Activated gamma-delta T cell (primary cell): ENCODE measurements at places on chromosomes 6 and 20.

- no peak for DNase-seq
Measured at GRCh38 chr6:97136626-97137358, 146.2 kb downstream of the MMS22L start.

DNA sequence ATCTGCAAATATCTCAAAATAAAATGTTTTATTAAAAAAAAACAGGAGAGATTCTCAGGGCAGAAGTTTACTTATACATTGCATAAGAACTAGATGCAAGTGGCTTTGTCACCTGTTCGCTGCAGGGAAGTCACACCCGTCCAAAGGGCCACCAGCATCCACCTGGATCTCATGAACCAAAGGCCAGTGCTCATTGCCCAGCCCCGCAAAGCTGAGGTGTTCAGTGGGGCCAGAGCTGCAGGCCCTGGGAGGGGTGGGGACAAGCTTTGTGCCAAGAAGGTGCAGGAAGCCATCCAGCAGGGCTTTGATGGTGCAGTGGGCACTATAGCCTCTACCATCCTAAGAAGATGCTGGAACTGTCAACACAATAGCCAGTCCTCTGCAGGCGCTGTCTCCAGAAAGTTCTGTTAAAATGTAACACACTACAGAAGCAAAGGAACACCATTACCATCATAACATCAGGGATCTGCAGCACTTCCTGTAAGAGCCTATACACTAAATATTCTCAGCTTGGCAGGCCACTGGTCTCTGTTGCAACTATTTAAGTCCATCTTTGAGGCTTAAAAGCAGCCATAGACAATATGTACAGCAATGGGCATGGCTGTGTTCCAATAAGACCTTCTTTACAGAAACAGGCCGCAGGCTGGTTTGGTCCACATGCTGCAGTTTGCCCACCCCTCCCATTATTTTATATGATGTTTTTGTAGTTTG lies 15.7 kb upstream of the CD93 start:
- DNase-seq, result no peak

DNA sequence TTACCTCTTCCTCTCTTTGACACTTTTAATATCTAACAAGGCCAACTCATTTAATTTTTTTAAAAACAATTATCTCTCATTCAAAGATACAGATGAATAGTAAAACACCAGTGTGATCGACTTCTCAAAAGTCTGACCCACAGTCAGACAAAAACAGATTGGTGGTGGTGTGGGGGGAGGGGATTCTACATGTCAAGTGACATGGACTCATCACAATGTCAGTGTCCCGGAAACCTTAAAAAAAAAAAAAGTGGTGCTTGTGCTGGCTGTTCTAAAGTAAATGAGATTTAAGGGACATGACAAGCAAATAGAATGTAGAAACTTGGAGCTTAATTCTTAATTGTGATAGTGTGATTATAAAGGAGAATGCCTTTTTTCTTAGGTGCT lies 16.3 kb upstream of the RFPL4B start:
- no peak for DNase-seq

GRCh38 chr6:44925100-44925739 lies 402.9 kb upstream of the RUNX2 start:
- DNase-seq, result no peak

DNA sequence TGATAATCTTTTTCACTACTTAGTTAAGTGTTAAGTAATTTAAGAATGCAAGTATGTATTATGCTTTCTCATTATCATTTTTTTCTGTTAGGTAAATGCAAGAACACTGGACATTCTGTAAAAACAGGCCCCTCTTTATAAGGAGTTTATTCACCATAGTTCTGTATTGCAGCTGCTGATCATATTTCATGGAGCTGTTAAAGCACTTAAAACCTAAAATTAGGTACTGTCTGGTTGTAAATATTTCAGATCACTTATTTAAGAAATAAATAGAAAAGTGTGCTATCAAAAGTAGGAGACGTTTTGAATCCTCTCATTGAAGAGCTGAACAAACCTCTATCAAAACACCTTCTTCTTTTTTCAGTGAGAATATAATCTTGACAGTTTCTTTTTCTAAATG lies 3.9 kb downstream of the EYA4 start:
- DNase-seq, result no peak

- no peak for DNase-seq
Measured at GRCh38 chr6:28281288-28282064, at the start of gene PGBD1. Gene PGBD1 (plus strand): TSS chr6:28281572. CDS start chr6:28283814, 2,242 bp downstream.

- DNase-seq, result no peak
Measured at GRCh38 chr20:2173186-2173585, 71.6 kb downstream of the STK35 start.

GRCh38 chr6:87791029-87791428 lies 89.0 kb upstream of the AKIRIN2 start:
- no peak for DNase-seq

- DNase-seq, result no peak
Measured at GRCh38 chr6:21102624-21103023, 490.9 kb upstream of the SOX4 start.

GRCh38 chr20:8094415-8094818 lies 37.6 kb upstream of the PLCB1 start:
- DNase-seq, result no peak

GRCh38 chr6:46626228-46626909 lies 26.2 kb downstream of the CYP39A1 start:
- no peak for DNase-seq

DNA sequence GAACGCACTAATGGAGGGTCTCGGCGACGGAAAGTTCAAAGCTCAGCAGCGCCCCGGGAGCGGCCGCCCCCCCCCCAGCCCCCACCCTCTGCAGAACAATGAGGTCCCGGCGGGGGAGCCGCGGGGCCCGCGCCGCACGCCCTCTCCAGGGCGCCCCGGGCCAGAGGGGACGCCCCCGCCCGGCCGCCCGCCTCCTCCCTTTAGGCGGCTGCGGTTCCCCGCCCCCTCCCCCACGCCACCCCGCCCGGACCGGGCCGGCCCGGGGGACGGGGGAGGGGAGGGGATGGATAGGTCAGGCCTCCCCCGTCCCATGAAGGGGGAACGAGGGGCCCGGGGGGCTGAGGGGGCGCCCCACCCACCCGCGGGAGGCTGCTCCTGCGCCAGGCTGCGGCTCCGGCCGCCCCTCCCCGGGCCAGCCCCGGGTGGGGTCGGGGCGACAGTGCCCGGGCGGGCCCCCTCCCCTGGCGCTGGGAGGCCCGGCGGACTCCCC lies 1.5 kb downstream of the NOL4L start:
- no peak for DNase-seq

- DNase-seq, result no peak
Measured at GRCh38 chr6:139137706-139138105, 2.8 kb downstream of the HECA start.

DNA sequence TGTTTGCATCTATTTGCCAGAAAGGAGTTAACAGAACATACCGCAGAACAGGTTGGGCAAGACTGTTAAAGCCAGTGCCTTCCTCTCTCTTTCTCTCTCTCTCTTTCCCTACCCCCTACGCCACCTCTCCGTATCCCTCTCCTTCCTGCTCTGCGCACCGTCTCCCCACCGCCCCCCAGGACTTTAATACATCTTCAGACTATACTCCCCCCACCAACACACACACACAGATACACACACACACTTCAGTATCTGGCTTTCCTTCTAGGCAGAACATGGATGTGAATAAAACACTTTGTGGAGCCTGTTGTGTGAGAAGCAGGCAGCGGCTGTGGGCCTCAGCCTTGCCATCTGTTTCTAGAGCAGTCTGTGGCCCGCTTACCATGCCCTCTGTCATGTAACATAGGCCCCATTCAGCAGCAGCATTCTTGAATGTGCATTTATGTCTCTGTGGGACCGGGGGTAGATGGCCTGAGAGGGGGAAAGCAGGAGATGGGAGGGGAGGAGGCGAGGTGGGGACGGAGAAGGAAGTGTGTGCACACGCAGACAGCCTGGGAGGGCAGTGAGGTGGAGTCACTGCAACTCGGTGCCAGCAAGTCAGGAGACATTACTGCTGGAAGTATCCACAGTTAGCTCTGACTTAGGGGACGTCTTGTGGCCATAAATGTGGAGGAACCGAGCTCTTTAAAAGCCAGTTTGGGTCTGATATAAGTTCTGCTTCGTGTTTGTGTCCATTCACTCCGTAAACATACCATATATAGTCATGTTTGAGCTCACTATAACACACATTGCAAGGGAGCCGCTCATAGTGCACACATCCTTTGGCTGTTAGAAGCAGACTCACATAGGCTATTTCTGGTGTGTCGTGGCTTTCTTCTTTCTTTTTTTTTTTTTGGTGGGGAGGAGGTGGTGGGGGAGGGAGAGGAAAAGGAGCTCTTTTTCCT lies 38.4 kb downstream of the RREB1 start:
- DNase-seq, result no peak

GRCh38 chr6:1123386-1124375 lies 188.2 kb upstream of the FOXQ1 start:
- no peak for DNase-seq

GRCh38 chr6:90294008-90294511 lies 2.6 kb downstream of the BACH2 start:
- DNase-seq, result no peak

GRCh38 chr6:30615219-30615957 lies 1.7 kb downstream of the PPP1R10 start:
- DNase-seq, result no peak

- DNase-seq, result no peak
Measured at GRCh38 chr6:35984701-35985100, 39.7 kb downstream of the SLC26A8 start.

DNA sequence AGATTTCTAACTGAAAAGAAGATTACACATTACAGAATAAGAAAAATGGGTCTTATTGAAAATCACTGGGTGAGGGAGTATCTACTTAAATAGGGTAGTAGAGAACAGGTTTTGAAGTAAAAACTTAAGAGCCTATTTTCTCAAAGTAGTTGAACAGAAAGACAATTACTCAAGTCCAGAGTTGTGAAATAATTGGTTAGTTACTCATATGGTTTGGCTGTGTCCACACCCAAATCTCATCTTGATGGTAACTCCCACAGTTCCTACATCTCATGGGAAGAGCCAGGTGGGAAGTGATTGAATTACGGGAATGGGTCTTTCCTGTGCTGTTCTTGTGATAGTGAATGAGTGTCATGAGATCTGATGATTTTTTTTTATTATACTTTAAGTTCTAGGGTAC lies 1035.3 kb upstream of the GJE1 start:
- no peak for DNase-seq

GRCh38 chr20:38034108-38034649 lies 633 bp downstream of the RPRD1B start:
- DNase-seq, result no peak

DNA sequence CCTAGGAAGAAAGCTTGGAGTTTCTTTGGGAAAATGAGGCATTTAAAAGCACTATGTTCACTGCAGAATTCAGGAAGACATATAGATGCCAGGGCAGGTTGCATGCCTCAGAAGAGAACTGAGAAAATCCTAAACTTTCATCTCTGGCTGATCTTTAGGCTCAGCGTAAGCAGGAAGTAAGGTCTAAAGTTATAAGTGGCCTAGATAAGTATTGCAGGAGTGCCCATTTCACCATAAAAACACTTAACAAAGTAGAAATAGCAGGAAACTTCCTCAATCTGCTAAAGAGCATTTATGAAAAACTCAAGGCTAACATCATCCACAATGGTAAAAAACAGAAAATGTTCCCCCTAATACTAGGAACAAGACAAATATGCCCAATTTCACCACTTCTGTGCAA lies 320.3 kb downstream of the BMP2 start:
- no peak for DNase-seq

GRCh38 chr6:19759117-19759880 lies 77.9 kb upstream of the ID4 start:
- DNase-seq, result no peak

- DNase-seq, result no peak
Measured at GRCh38 chr20:48864738-48865318, 37.0 kb upstream of the PREX1 start.

GRCh38 chr6:112639391-112639831 lies 292.3 kb downstream of the RFPL4B start:
- DNase-seq, result no peak

- no peak for DNase-seq
Measured at GRCh38 chr6:137873273-137873762, 6.3 kb downstream of the TNFAIP3 start.

DNA sequence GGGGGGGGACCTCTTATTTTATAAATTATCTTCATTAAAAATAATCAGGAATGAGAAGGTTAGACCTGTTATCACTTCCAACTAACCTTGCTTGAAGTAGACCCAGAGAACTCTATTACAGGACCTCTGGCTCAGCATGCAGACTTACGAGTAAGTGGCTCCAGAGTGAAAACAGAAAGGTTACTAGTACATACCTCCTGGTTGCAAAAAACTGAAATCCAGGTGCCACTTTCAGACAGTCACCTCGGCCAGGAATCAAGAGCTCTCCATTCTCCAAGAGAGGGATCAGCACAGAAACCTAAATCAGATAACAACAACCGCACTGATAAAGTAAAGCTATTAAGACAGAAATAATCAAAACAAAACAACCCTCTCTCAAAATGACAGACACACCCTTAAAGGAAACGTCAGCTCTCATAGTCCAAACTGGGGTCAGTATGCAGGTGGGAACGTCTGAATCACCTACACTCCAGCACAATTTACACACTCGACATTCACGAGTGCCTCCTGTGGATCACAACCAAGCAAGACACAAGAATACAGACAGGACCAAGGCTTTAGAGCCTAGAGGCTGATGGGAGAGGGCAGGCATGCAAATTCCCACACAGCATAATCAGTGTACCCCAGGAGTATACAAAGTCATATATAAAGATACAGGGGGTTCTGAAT lies 31.8 kb downstream of the MDN1 start:
- no peak for DNase-seq

DNA sequence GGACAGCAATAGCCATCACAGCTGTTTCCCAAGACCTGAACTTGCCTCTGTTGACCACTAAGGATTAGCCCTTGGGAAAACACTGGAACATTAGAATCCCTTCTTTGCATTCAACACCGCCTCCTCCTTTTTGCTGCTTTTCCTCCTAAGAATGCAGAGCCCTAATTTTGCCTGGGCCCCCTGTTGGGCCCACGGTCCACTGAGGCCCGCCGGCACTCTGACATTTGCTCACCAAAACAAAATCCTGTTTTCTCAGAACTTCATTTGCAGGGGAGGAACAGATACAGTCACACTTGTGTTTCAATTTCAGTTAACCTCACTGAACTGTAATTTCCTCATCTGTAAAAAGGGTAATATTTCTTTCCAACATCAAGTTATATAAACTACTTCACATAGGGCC lies 116.0 kb upstream of the JARID2 start:
- DNase-seq, result no peak

DNA sequence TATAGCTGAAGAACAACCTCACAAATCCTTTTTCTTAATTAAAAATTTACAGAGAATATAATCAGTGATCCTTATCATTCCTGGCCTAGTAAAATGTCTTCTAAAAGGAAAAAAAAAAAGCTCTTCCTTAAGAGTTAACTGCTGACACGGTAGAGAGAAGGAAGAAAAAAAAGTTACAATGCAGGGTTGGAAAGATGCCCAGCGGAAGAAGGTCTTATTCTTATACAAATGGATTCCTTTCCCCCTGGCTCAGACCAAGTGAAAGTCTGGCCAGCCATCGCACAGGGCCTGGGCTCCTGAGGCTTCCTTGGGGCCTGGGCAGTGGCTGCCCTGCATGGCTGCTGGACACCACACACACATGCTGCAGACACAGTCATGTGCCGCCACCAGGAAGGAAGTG lies 688.6 kb downstream of the TENT5A start:
- no peak for DNase-seq
